ENCODE measurements at places on chromosomes 4 and X. TPM values are rescaled to one million over a fixed set of nuclear protein-coding genes. Genes with fewer than 3 reads are reported as not detected.

DNA sequence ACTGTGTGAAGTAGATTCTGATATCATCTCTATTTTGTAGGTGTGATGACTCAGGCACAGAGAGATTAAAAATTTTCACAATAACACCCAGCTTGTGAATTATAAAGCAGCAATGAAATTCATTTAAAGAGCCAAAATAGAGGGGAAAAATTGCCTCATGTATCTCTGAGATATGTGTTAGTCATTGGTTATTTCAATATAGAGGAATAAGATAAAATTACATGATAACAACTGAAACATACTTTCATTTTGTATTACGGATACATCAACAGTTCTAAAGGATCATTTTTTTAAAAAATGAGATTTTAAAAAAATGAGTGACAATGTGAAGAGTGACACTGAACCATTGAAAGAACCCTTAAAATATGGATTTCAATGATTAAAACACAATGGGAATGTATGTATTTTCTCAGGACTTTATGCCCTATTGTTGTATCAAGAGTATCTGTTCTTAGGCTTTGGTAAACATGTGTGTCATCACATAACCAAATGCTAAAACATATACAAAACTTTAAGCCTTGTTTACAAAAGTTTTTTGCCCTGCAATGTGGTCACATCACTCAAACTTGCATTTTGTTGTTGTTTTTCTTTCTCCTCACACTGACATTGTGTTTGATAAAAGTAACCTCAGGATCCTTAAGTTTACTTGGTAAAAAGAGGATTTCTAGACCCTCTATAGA lies 221.3 kb downstream of the ANTXR2 start:
- no peak for DNase-seq

The NUDT6 gene
- total RNA-seq: 5.9 TPM

- no peak for DNase-seq
These were observed 186.8 kb downstream of the NWD2 start for GRCh38 chr4:37431417-37431743.

- peak; percentile 78 for DNase-seq
These were observed 28.3 kb upstream of the DRP2 start for GRCh38 chrX:101191217-101191750.

GRCh38 chr4:183635321-183635720 lies 23.7 kb downstream of the RWDD4 start:
- no peak for DNase-seq

DNA sequence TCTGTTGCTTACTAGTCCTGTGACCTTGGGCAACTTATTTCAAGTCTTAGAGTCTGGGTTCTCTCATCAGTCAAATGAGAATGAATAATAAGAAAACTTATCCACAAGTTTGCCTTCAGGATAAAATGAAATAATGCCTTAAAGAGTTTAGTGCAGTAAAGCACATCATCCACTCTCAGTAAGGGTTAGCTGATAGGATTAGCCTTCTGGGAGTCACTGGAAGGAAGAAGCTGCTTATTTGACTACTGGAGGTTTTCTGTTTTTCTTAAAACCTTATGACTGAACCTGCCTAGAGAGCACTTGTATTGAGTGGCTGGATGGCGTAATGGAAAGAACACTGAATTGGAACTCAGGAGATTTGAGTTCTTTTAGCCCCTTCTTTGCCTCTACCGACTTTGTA lies 1.8 kb downstream of the RNF128 start:
- DNase-seq: no peak

DNA sequence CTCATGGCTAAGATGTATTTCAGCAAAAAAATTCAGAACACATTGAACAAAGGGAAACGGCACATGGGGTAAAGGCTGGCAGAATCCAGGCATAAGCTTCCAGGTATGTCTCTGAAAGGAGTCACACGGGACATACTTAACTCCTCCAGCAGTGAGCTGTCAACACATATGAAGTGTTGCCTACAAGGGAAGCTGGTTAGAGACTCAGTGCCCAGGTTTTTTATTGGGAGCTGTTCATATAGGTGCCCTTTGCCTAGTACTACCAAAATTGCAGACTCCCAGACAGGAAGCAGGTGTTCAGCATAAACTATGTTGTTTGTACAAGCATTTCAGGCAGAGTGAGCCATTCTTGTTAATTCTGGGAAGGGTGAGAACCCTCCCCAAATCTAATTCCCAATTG lies 77.4 kb upstream of the PUDP start:
- DNase-seq: no peak

DNA sequence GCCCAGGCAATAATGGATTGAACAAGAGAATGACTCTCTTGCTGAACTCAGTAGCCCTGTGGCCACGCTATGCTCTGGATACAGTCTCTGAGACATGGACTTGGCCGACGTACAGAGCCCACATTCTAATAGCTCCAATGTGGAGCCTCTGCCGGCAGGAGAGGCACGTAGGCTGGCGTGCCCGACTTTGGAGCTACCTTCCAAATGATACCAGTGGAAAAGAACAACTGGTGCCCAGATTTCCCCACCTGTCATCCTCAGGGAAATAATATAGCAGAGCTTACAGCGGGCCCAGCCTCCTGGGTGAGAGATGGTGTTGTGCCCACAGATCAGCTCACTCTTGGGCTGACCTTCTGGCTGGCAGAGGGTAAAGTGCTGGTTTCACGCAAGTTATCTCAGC lies 10.6 kb downstream of the NDP start:
- no peak for DNase-seq

- DNase-seq: no peak
These were observed 104.4 kb downstream of the PJA1 start for GRCh38 chrX:69060631-69061408.

- DNase-seq: no peak
These were observed 38.6 kb downstream of the MAP9 start for GRCh38 chr4:155338196-155338595.

The PDCL2 gene
- not detected for total RNA-seq

GRCh38 chr4:186669159-186669731 lies 54.4 kb downstream of the FAT1 start:
- no peak for DNase-seq

The FAM184B gene
- not detected for total RNA-seq

DNA sequence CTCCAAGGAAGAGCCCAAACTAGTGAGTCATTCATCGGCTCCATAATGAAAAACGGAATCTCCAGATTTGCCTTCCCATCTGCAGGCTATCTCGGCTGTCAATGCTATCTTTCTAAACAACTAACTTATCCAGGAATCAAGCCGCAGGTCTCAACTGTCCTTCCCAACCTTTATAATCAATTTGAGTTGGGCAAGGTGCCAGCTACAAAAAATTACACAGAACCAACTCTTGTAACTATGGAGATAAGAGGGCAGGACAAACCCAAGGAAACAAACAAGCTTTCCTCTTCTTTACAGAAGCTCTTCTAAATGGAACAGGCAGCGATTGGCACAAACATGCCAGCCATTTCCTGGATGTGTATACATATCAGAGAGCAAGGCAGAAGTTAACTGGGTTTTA lies 61.2 kb upstream of the RAI2 start:
- no peak for DNase-seq

- no peak for DNase-seq
These were observed 20.6 kb downstream of the GALNT7 start for GRCh38 chr4:173189117-173189693.

The GLRB gene
- 6.3 TPM for total RNA-seq

GRCh38 chr4:14247767-14248166 lies 620.2 kb upstream of the BOD1L1 start:
- DNase-seq: no peak

GRCh38 chrX:135477576-135477975 lies 42.9 kb upstream of the INTS6L start:
- no peak for DNase-seq

DNA sequence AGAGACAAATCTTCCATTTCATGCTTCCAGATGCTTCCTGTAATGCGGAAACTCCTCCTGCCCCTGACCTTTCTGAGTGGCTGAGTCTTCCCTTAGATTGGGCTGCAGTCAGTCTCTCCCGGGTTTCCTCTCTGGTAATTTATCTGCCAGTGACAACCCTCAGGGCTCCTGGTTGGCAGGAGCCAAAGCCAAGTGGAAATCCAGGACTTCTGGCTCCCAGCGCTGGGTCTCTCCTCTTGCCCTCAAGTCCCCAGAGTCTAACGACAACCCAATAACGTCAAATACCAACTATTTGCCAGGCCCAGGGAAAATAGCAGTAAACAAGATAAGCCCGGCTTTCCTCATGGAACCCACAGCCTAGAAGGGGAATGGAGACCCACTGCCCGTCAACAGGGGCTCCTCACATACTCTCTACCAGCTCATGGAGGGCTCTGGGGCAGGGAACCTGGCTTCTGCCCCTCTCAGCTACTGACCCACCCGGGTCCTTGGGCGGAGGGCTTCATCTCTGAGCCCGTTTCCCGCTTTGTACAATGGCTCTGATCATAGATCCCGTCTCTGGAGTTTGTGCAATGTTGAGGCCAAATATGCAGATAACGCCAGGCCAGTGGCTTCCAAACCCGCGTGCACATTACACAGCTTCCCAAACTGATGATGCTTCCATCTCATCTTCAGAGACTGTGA lies 1.1 kb upstream of the TBC1D14 start:
- no peak for DNase-seq

DNA sequence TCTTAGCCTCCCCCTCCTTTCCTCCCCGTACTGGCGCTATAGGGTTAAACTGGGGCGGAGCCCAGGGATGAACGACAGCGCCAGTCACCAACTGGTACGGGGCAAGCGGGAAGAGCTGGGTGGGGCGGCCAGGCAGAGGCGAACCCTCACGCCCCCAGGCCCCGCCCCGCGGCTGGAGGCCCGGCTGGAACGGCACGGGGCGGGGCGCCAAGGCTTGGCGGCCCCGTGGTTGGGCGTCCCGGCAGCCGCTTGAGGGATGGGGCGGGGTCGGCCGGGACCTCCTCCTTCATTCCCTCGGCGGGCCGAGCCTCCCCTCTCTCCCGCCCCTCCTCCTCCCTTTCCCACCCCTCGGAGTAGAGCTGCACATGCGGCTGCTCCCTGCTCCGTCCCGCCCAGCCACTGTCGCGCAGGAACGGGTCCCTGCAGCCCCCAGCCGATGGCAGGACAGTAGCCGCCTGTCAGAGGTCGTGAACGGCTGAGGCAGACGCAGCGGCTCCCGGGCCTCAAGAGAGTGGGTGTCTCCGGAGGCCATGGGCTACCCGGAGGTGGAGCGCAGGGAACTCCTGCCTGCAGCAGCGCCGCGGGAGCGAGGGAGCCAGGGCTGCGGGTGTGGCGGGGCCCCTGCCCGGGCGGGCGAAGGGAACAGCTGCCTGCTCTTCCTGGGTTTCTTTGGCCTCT lies at the start of gene EDA:
Gene EDA (plus strand): TSS at position 335 of the 678 bp plus-strand sequence.
- DNase-seq: peak; percentile 91

GRCh38 chrX:78540171-78540570 lies 119.0 kb downstream of the RTL3 start:
- no peak for DNase-seq

The CD38 gene
- 9.3 TPM for total RNA-seq

The GPR173 gene
- 4.0 TPM for total RNA-seq

GRCh38 chrX:154434394-154435168 lies 2.4 kb upstream of the GDI1 start:
- DNase-seq: no peak

DNA sequence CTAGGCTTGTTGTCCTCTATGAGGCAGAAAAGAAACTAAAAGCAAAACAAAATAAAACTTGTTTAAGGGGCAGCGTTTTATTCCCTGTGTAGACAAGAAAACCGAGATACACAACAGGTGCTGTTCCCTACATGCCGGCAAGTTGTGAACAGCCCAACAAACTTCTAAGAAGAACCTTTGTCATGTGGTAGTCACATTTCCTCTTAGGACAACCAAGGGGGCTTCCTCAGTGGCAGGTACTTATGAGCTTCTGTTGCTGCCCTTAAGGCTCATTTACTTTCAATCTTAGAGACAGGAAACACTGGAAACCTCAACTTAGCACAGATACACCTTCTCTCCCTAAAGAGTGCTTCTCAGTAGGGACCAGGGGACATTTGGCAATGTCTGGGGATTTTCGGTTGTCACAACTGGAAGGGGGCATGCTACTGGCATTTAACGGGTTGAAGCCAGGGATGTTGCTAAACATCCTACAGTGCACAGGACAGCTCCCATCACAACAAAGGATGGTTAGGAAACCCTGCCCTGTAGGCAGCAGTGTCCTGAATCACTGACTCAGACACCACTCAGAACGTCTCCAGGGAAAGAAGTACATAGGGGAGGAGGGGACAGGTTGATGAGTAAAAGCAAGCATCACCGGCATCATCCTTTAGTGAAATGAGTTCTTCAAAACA lies 111.0 kb downstream of the ASB9 start:
- no peak for DNase-seq

The RPL9 gene
- 1,464 TPM for total RNA-seq

GRCh38 chr4:55951191-55951922 lies 2.6 kb downstream of the CEP135 start:
- DNase-seq: no peak

- no peak for DNase-seq
These were observed 179.0 kb downstream of the PDGFC start for GRCh38 chr4:156792462-156793085.

DNA sequence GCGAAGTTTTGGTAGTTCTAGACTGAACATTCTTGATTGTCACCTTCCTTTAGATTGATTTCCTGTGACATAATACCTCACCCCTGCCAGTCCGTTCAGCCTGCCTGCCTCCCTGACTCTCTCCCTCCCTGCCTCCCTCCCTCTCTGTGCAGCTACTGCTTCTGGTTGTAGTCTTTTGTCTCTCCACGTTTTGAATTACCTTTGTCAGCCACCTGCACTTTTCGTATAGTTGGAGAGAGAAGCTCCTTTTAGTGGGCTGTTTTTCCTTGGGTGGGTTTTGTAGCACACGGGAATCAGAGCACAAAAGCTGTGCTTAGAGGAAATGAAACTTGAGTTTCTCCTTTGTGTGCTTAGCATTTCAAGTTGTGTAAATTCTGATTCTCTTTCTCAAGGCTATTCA lies 32.6 kb upstream of the MSMO1 start:
- DNase-seq: no peak

Measured in aorta (tissue), 5 donors.